ENCODE measurements at places on chromosomes 13 and 19.
A peak's percentile ranks its signal among the peaks of the same experiment; 100 is the strongest.

GRCh38 chr19:56133858-56134653, 7.0 kb upstream of the ZNF444 start:
- no peak for DNase-seq

DNA sequence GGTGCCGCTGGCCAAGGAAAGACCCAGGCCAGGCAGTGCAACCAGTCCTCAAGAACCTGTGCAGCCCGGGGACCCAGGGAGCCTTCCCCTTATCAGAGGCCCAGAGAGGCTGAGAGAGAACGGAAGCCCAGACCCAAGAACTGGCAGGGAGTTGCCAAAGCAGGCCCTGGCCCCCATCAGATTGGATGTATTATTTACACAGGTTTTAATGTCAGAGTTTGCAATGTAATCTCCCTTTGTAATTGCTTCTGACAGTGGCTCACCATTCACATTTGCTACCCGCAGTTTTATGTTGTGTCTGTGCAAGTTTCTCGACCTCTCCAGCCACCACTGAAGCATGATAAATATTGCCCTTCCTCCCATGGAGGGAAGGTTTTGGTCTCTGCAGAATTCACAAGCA, 660.9 kb downstream of the LIG4 start:
- DNase-seq: peak; percentile 23

DNA sequence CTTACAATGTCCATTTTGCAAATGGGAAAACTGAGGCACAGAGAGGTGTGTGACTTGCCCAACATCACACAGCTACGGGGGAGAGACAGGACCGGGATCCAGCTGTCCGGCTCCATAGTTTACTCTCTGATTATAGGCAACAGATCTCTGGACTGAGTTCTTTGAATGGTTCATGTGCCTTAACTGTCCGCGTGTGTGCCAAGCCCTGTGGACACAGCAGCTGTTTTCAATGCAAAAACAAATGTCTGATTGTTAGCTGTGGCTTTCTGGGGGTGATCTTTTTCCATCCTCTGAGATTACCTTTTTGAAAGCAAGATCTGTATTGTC, 94.1 kb downstream of the KL start:
- DNase-seq: no peak

- no peak for DNase-seq
Observed at GRCh38 chr13:71871176-71871754, 4.3 kb upstream of the DACH1 start.

DNA sequence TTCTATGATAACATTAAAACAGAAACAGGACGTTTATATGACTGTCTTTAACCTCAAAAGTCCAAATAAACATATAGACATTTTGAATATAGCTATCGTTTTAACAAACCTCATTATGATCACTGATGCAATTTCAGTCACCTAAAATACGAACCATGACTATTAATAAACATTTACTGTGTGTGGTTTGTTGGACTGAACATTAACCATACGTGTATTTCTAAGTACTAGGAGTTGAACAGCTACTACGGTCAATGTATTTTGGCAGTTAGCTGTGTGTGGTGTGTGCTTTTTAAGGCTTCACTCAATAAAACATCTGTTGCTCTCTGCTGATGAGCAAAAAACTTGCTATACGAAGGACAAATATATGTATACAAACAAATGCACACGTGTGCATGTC, 281.4 kb downstream of the ABCC4 start:
- no peak for DNase-seq

DNA sequence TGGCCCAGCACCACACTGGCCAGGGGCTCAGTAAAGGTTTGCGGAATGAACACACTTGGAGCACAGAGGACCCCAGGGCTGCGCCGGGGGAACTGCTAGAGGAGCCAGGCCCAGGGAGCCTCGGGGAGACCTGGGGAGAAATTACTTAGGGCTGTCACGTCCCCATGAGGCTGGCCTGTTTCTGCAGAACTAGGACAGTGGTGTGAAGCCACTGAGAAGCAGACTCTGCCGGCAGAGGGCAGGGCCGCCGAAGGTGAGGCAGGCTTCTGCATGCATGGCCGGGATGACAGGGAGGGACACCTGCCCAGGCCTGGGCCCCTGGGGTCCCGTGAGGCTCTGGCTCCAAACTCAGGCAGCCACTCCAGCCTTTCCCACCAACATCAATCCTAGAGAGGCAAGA, 26.4 kb downstream of the ELAVL1 start:
- no peak for DNase-seq

Data from NCI-H2107 (cell line).